Activated naive CD4-positive, alpha-beta T cell treated with Interleukin-2 at 50 U/mL for 16 hours (primary cell): ENCODE measurements at places on chromosomes 13 and 19.

DNA sequence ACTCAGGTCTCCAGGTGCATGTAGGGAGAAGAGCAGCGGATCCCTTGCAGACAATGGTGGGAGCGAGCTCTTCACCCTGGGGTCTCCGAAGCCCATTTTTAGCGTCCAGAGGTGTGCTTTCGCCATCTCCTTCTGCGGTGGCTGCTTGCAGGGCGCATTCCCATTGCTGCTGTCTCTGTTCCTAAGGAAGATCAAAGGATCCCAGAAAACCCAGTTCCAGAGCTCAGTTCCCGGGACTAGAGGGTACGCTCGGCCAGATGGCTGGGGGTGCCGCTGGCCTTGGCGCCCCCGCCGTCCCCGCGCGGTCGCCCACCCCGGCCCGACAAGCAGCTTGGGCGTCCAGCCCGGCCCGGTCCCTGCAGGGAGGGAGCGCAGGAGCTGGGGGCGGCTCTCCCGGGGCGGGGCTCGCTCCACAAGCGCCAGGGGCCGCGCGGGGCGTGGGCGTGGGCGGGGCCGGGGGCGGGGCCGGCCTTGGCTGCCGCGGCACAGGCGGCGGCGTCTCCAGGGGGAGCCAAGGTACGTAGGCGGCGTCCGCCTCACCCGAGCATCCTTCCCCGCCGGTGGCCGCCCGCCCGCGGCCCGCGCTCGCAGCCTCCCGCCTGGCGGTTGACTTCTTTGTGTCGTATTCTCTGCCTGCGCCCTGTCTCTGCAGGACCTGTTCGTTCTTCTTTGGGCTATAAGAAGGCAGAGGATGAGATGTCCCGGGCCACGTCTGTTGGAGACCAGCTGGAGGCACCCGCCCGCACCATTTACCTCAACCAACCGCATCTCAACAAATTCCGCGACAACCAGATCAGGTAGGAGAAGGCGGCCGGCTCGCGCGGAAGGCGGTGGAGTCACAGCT, 96.8 kb downstream of the ATP8A2 start:
- DNase-seq, result no peak

DNA sequence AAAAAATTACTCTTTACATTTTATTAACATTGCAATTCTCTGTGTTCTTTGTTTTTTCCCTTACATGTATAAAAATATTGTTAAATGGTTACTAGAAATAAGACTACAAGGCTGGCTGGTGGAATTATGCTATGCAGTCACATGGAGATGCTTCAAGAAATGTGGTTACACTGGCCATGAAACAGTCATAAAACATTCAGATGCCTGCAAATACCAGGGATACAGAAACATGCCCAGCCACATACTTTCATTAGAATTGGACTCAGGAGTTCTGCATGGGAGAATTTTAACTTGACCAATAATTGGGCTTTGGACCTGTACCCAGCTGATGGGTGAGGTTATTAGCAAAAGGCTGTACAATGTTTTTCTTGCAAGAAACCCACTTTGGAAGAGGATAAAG, 1407.7 kb upstream of the SLC10A2 start:
- no peak for DNase-seq

DNA sequence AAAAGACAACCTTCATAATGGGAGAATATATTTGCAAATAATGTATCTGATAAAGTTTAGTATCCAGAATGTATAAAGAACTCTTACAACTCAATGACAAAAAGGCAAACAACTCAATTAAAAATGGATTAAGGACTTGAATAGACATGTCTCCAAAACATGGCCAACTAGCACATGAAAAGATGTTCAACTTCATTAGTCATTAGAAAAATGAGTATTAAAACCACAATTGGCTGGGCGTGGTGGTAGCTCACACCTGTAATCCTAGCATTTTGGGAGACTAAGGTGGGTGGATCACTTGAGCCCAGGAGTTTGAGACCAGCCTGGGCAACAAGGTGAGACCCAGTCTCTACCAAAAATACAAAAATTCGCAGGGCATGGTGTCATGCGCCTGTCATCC, 18.8 kb upstream of the ZMYM5 start:
- no peak for DNase-seq

DNA sequence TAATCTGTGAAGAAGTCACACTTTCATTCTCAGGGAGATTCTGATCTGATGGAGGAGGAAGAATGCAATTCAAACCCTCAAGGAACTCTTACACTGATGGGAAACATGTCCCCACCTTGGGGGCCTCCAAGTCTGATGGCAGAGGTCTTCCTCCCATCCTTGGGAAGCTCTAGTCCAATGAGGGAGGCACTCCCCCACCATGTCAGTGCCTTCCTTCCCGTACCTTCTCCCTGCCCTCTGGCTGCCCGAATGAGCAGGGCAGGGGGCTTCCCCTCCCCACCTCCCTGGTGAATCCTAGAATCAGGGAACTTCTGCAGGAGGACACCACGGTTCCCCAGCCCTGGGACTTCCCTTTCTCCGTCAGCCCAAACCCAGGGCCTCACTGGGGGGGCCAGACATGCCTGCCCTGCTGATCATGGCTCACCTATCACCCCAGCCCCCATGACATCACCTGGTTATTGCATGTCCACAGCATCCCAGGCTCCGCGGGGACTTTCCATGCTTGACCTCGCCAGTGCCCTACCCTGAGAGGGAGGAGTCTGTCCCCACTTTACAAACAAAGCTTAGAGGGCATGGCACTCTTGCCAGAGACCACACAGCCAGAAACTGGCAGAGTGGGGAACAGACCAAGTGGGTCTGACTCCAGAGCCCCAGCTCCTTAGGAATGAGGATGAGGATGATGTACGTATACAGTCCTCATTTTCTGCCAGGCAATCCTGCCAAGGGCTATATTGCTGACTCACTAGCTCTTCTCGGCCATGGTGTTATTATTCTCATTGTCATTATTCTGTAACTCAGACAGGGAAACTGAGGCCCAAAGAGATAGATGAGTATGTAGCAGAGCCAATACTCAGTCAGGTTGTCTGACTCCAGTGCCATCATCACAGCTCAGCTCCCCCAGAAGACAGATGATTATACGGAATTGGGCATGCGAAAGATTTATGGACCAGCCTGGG, 9.6 kb upstream of the BCL3 start:
- DNase-seq, result no peak

- no peak for DNase-seq
Observed at GRCh38 chr13:50518781-50519201, 324.7 kb downstream of the DLEU7 start.
